ENCODE measurements at places on chromosomes 7 and 10.

DNA sequence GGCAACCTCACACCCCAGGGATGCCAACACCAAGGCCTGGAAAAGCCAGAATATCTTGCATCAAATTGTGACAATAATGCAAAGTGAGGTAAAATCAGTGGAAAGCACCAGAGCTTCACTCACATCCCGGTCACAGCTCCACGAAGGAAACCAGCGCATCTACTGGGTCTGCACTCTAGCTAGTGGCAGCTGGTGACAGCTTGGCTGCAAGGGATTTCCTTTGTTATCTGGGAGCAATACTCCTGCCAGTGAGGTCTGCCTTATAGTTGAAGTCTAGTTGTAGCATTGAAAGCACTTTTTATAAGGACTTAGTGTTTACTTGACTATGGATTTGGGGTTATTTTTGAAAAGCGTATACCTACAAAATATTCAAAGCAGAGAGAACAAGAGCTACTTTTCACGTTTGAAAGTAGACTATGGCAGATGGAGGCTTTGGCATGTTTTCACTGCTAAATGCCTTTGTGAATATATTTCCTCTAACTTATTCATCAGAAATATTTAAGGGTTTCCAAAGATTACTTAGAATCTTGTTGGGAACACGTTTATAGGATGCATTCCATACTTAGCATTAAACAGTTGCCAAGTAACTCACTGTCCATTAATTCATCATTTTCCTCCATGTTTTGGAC lies 26.1 kb downstream of the WDFY4 start:
- DNase-seq = no peak

GRCh38 chr10:12950583-12951128 lies 50.9 kb downstream of the CCDC3 start:
- no peak for DNase-seq

- DNase-seq = peak; percentile 68
Observed at GRCh38 chr7:15561835-15562234, at the start of gene AGMO. AGMO (minus strand) TSS chr7:15562015.

- DNase-seq = peak; percentile 94
Observed at GRCh38 chr10:31650010-31650409, 278.6 kb downstream of the ARHGAP12 start.

DNA sequence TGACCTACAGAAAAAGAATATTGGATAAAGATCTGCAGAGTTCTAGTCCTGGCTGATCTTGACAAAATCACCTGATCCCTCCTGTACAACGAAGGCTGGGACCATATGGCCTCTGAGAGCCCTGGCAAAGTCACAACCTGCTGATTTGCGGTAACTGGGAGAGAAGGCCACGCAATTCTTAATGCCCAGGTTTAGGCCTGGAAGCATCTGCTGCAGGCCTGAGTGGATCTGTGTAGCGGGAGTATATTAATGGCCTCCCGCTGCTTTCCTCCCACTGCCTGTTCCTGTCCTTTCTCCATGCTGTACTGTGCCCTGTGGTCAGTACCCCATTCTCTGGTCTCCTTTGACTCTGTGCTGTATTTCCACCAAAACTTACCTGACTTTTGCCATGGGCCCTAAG lies 24.2 kb downstream of the AKR1B1 start:
- DNase-seq = no peak

DNA sequence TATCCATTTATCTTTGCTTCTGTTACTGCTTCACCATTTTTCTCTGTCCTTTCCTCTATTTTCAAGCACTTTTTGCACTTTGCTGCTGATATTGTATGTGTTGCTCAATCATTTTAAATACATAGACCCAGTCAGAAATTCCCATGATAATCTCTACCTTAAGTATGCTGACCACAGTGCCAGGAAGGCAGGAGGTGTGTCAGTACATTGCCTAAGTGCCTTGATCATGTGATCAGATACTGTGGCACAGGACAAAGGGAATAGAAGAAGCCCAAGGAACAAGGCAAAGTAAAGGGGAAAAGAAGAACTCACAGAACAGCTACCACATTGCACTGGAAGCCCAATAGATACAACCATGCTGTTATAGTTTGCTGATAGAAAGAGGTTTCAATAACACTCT lies 53.7 kb upstream of the CD36 start:
- DNase-seq = peak; percentile 60

- DNase-seq = peak; percentile 94
Observed at GRCh38 chr7:17304926-17305325, 6.5 kb downstream of the AHR start.

DNA sequence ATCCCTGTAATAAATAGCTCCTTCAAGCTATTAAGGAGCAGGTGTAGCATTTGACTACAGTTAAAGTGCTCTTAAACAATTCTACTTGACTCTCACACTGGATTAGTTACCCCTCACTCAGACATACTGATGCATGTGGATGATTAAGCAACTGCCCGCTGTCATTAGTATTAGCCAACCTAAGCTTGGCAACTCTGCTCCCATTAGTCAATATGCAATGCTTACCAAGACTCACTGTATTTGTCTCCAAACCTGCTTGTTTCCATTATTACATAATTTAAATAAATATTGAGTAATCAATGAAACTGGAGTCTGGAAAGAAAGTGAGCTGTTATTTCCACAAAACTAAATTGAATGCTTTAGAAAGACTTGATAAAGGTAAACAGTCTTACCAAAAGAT lies 144.0 kb upstream of the ASAH2 start:
- DNase-seq = peak; percentile 93

DNA sequence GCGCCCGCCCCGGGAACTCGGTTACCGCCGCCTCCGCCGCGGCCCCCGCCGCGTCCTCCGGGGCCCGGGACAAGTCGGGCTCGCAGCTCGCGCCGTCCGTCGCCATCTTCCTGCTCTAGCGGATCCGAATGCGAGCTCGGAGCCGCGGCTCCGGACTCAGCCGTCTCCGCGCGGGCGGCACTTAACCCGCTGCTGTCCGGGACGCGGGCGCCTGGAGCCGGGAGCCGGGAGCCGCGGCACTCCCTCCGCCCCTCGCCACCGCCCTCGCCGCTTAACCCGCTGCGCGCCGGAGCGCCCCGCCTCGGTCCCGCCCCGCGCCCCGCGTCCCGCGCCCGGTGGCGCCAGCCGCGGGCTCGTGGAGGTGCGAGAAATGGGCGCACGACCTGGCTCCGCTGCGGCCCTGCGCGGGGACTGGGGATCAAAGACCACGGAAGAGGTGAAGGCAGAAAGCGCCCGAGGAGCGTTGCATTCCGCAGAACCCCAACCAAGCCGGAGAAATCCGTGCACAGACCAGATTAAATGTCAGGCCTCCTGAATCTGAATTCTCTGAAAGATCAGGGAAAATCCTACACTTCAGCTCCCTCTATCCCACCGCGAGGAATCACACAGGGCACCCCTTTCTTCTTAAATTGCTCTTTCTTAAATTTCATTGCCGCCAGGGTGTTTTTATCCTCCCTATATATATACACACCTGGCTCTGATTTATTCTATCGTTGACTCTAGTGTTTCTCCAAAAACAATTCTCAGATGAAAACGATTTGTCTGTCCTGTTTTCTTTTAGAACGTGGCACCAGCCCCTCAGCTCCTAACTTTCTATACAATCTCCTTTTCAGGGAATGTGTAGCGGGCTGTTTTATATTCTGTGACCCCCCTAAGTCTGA lies at the start of gene CTTNBP2:
CTTNBP2 (minus strand) TSS at position 132 of the 881 bp plus-strand sequence; CDS start at position 106, 26 bp downstream.
- peak; percentile 41 for DNase-seq

DNA sequence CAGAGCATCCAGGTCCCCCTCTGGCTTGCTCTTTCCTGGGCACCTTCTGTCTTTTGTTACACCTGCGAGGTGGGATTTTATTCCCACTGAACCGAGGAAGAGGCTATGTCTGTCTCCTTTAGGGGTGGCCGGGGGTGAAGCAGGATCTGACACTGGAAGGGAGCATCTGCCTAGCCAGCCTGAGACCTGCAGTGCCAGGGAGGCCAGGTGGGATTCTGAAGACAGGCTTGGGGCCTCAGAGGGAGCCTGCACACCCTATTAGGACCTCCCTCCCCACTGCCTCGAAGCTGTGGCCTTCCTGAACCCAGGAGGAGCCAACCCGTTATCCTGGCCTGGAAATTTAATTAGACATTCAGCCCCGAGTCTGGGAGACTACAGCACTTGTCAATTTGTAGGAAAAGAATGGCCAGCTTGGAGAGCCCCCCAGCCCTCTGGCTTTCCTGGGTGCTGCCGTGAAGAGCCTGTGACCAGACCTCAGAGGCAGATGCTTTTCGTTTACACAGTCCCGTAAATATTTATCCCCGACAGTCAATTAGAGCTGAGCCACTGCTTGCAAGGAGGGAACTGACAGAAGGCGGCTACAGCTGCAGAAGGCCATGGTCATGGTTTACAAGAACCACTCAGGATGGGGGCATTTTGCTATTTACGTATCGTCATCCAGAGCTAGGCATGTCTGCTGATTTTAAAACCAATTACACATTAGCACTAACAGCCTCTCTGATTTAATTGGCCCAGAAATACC lies 19.7 kb downstream of the CHAT start:
- no peak for DNase-seq

GRCh38 chr7:158811894-158812293 lies 17.4 kb downstream of the ESYT2 start:
- no peak for DNase-seq

DNA sequence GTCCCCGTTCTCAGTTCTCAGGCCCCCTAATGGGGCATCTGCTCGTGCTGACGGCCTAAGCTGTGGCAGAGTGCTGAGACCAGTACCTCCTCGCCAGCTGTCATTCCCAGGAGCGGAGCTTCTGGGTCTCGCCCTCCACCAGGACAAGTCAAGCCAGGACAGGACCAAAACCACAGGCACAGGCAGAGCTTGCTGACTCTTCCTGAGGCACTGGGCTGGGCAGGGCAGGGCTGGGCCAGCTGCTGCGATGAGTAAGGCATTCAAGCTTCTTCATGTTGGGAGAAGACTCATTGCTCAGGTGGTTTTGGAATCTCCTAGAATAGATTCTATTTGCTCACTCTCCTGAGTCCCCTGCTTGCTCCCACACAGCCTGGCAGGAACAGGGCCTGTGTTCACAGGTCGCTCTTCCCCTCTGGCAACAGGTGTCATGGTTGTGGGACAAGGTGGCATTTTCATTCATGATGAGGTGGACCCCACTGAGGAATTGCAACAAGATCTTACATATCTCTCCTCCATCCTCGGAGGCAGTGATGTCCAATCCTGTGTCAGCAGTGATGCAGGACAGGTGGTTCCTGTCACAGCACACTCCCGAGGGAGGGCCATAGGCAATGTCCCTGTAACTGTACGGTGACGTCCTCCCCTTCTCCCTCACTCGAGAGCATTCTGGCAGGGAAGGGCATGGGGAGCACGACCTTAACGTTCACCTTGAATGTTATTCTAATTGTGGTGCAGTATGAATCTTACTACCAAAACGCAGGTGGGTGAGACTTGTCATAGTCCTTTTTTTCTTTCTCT lies 17.0 kb upstream of the SH3PXD2A start:
- DNase-seq = peak; percentile 56

DNA sequence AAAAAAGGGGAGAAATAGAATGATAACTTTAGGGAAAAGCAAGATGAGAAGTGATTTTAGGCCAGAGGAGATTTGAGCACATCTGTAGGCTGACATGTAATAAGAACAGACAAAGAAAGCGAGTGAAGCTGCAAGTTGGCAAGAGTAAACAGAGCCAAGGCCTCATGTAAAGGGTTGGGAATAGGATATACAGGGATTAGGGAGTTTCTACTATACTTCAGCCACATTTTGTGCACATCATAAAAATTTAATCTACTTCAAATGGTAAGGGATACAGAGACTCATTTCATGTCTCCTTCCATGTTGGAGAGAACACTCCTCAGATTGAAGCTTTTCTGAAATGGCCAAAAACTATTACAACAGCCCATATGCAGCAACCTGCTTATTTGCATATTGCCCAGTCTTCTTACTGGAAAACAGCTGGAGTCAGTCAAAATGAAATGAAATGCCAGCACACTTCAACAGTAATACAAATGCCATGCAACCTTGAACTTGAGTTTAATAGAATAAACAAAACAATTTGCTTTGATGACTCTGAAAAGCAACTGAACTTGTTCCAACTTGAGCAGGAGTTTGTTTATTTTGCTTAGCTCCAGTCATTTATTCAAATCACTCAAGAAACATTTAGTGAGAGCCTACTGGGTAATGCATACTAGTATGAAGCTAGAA lies 49.9 kb downstream of the NRCAM start:
- peak; percentile 64 for DNase-seq

DNA sequence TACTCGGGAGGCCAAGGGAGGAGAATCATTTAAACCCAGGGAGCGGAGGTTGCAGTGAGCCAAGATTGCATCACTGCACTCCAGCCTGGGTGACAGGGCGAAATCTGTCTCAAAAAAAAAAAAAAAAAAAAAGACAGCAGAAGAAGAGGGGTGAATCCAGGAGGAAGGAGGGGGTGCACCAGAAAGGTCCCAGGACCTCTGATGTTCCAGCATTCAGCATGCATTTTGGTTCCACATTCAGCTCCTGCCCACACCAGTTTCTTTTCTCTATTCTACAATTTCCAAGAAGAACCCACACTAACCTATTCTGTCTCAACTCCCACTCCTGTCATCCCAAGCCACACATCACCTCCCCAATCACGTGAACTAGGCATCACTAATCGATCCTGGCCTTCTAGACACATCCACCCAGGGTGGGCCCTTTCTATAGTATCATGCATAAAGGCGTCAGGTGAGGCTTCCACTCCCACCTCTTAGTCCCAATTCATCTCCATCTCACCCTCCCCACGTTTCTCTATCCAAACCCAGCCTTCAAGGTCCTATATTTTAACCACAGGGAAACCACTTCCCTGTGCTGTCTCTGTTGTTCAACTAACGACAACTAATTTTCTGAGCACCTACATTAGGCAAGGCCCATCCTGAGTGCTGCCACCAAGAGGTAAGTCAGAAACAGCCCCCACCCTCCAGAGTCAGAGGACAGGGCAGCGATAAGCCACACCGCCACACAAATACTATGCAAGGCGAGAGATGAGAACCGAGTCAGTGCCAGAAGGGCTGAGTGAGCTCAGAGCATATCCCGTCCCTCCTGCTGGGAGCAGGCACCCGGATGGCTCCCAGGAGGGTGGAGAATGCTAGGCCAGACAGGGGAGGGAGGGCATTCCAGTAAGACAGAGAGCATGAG lies 2.2 kb downstream of the ANXA11 start:
- peak; percentile 89 for DNase-seq

DNA sequence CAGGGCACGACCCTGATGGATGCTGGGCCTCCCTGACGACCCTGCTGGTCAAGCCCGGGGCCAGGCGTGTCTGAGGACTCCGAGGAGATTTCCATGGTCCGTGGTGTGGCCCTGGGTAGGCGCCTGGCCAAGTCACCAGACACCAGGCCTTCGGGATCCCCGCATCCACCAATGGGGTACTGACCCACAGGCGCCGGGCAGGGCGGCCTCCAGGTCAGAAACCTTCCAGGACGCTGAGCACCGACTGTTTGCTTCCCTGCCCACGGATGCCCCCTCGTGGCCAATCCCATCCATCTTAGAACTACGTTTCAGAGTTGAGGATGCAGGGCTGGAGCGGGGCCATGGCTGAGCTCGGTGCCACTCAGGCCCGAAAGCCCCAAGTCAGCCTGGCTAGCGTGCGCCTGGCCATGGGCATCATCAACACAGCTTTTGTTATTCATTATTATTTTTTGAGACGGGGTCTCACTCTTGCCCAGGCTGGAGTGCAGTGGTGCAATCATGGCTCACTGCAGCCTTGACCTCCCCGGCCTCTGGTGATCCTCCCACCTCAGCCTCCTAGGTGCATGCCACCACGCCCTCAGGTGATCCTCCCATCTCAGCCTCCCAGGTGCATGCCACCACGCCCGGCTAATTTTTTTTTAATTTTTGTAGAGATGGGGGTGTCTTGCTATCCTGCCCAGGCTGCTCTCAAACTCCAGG lies 7.1 kb upstream of the AMZ1 start:
- DNase-seq = peak; percentile 73

- no peak for DNase-seq
Observed at GRCh38 chr10:1747590-1748157, 10.3 kb upstream of the ADARB2 start.

All from fibroblast of mammary gland (primary cell).